Stimulated activated CD8-positive, alpha-beta memory T cell treated with anti-CD3 and anti-CD28 coated beads, Interleukin-7, amount 100 ng/mL, for 1 hour (primary cell): ENCODE measurements at places on chromosomes 1 and 21.

DNA sequence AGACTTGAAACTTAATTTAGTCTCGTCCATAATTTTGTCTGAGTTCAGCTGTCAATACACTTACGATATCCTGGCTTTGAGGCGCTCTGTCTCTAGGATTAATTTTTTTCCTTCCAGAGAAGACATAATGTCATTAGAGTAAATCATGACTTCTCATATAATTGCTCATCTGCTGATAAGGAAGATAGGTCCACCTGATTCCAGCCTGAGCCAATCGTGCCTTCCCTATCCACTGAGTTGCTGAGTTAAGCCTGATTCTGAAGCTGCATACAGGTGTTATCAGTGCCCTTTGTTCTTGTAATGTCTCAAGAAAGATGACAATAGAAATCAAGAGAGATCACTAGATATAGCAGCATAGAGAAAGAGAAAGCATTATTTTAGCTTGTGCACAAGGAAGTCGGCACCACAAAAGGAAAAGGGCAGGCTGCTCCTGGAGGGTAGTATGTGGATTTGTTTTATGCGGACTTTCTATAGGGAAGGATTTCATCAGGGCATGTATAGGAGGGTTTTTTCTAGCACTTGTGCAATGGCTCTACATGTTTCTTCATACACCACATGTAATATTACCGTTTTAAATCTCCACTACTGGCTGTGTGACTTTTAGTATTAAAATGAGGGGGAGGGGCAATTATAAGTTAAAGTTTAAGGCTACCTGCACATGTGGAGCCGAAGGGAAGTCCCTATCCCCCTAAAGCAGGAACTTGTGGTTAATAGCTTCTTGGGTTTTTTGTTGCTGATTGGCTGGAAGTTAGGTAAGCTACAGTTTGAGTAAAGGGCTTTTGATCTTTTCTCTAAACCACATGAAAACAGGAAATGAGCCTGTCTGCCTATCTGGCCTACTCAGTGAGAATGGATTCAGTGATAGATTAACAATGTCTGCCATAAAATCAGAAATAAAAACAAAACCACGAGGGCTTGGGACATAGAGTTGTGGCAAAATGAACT is 133.4 kb downstream of the PLPPR5 start:
- no peak for DNase-seq

GRCh38 chr1:160205242-160206035 is at the start of gene PEA15:
Gene PEA15 (plus strand): TSS chr1:160205384. CDS start chr1:160211545, 6,161 bp downstream.
- peak; percentile 52 for DNase-seq

DNA sequence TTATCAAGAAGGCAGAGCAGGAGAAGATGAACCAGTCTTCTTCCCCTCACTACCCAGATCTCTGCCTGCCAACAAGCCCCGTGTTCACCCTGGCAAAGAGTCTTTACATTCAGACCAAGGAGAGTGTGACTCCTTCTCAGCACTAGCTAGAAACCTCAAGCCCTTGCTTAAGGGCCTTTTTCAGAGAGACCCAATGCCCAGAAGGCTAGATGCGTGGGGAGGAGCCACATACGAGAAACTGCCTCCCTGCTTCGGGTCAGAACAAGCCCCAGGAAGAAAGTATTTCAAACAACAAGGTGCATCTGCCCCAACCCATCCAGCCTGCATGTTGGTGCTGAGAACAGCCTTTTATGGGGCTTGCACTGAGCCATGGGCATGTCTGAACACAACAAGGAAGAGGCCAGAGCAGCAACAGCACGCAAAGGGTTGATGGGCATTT is 152.7 kb upstream of the CAMK1G start:
- no peak for DNase-seq

GRCh38 chr21:33101300-33101911 is 31.5 kb downstream of the OLIG1 start:
- no peak for DNase-seq

DNA sequence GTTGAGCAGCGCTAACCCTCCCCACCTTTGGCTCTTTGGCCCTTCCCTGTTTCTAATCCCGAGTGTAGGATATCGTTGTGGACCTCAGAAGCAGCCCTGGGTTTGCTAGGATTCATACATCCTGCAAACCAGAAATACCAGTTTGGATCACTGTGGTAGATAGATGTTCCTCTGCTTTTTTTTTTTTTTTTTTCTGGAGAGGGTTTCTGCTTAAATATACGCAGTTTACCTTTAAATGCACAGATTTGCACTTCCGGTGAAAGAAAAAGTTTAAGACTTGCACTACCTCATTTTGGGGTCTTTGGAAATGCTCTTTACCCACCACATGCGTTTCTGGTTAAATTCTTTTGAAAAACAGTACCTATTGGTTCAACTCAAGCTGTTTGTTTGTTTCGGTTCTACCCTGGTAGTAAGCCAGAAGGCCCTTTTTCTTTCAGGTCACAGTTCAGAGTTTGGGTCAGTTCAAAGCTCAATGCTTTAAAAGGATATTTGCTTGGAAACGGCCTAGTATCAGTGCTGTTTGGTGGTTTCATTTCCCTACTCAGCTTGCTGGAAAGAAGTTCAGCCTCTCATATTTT is 908 bp downstream of the DDI2 start:
- DNase-seq = no peak

DNA sequence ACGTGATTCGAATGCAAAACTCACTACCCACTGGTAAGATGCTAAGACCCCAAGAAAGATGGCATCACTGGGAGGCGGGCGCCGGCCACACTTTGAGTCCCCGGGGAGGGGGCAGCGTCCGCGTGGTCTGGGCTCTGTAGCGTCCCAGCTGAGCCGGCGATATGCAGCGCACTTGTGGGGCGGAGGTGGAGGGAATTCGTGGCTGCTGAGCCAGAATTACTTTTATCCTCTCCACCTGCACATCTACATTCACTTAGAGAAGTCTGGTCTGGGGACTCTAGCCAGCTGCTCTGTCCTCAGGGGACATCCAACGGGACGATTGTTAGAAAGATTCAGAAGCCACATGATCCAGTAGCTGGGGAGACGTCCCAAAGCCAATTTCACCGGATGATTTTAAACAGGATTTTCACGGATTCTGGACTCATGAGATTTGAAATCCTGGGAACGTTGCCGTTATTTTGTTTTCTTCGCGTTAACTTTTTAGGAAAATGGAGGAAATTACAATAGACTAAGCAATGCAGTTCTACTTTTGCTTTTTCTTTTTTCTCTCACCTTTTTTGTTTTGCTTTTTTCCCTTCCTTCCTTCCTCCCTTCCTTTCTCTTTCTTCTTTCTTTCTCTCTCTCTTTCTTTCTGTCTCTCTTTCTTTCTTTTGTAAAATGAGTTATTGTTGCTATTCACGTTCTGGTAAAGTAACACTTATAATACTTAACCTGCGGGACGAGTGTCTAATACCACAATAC is 1.3 kb downstream of the JAM2 start:
- DNase-seq = no peak

GRCh38 chr1:6384962-6385361 is 8.6 kb downstream of the ACOT7 start:
- no peak for DNase-seq

DNA sequence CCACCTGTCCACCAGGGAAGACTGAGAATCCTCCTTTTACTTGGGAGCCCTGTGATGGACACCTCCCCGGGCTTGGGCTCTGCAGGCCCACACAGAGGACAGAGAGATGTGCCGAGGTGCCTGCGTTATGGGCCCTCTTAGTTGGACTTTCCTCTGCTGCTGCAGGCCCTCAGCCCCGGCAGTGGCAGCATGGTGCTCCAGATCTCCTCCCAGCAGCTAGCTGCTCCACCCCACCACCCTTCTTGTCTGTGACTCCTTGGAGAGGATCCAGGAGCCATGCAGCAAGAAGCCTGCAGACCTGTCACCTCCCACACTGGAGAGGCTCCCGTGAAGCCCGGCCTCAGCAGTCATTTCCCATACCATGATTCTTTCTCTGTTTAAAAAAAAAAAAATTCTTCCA is 27.4 kb downstream of the PHGDH start:
- no peak for DNase-seq

DNA sequence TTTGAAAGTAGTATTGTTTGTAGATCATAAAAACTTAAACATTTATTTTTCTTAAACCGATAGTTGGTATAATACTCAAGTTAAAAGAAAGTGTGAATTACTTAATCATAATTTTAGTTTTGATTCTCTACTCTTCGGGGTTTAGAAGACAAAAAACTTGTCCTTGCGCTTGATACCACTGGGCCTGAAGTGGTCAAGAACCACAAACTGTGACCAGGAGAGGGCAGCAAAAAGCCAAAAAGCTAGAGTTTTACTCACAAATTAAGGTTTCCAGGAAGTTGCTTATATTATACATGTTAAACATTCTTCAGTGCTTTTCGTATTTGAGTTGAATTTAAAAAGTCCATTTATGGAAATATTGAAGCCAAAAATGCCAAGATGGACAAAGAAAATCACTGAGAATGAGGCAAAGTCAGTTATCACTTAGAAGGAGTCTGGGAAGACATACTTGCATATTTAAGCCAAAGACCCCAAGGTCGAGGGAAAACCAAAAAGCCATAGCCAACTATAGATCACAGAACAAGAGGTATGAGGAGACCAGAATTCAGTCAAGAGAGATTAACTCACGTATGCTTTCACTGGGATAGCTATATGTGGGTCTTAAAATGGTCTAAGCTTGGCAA is 34.2 kb downstream of the EFCAB7 start:
- DNase-seq = no peak

GRCh38 chr1:45976623-45977022 is 155.8 kb downstream of the PIK3R3 start:
- no peak for DNase-seq

DNA sequence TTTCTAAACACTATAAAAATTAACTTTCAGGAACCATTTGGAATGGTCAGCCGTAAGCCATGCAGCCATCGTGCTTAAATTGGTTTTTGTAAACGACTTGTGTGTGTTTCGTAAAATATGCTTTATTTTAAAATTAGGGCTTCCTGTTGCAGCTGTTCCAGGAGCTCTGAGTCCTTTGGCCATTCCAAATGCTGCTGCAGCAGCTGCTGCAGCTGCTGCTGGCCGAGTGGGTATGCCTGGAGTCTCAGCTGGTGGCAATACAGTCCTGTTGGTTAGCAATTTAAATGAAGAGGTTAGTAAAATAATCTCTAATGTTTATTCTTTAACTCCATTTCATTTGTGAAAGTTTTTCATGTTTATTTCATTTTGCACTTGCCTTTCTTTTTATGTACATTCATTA is 83.1 kb downstream of the PTBP2 start:
- no peak for DNase-seq

GRCh38 chr1:94258873-94259331 is 21.5 kb upstream of the ARHGAP29 start:
- no peak for DNase-seq

GRCh38 chr1:205449254-205449749 is 6.5 kb downstream of the BLACAT1 start:
- no peak for DNase-seq

- DNase-seq = no peak
Observed at GRCh38 chr21:46046471-46046870, 51.4 kb upstream of the COL6A2 start.

GRCh38 chr1:168343566-168343965 is 62.9 kb downstream of the TBX19 start:
- DNase-seq = no peak

GRCh38 chr1:99869723-99870122 is 19.6 kb downstream of the AGL start:
- DNase-seq = no peak

DNA sequence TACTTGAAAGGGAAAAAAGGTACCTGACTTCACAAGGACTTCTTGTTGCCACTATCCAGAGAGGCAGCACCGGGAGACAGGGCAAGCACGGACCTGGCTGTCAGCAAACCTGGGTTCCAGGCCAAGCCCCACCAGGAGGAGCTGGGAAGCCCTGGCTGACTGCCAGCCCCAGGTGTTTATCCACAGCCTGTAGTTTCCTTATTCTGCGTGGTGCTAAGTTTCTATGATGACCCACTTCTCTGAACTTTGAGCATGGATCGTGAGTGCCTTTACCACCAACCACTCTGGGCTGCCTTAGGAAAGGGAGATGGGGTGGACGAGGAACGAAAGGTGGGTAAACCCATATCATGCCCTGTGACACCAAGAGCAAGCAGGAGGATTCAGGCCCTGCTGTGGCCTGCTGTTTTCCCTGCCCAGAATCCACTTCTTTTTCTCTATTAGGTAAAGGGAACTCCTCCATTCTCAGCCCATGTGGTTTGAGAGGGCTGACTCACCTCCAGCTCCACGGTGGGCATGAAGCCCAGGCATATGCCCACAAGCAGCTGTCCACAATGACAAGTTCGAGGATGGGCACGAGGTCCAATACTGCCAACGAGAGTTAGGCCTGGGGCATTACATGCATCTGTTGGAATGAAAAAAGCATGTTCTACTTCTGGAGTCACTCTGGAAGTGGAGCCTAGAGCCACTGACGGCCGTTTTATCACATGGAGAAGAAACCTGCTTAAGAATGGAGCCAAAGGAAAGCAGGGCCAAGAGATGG is 20.3 kb downstream of the TSPAN2 start:
- DNase-seq = no peak

- DNase-seq = no peak
Observed at GRCh38 chr1:31799895-31800673, 15.7 kb downstream of the SPOCD1 start.

DNA sequence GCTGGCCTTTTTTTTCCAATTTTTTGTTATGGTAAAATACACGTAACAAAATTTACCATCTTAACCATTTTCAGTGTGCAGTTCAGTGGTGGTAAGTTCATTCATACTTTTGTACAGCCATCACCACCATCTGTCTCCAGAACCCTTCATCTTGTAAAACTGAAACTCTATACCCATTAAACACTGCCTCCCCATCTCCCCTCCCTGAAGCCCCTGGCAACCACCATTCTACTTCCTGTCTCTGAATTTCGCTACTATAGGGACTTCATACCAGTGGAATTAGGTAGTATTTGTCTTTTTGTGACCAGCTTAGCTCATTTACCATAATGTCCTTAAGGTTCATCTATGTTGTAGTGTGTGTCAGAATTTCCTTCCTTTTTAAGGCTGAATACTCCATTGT is 8.7 kb downstream of the PKNOX1 start:
- DNase-seq = no peak

- no peak for DNase-seq
Observed at GRCh38 chr1:63276624-63277023, 45.7 kb upstream of the FOXD3 start.

- DNase-seq = no peak
Observed at GRCh38 chr1:201503397-201504176, 3.3 kb downstream of the CSRP1 start.

GRCh38 chr1:26981146-26981846 is 12.2 kb upstream of the TRNP1 start:
- no peak for DNase-seq

DNA sequence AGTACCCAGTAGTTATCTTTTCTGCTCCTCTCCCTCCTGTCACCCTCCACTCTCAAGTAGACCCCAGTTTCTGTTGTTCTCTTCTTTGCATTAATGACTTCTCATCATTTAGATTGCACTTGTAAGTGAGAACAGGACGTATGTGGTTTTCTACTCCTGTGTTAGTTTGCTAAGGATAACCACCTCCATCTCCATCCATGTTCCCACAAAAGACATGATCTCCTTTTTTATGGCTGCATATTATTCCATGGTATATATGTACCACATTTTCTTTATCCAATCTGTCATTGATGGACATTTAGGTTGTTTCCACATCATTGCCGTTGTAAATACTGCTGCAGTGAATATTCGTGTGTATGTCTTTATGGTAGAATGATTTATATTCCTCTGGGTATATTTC is 1346.5 kb downstream of the MRPL39 start:
- no peak for DNase-seq
